Activated CD4-positive, alpha-beta memory T cell treated with anti-CD3 and anti-CD28 coated beads, Interleukin-2, amount 10 ng/mL, durations not matched to agents 7 days and 5 days (primary cell): ENCODE measurements at places on chromosomes 5 and 9.

GRCh38 chr9:113436728-113437515, 26.4 kb downstream of the C9orf43 start:
- H3K4me3 ChIP-seq = no peak overlapping the region
- DNase-seq = no peak
- no peak overlapping the region for H3K27ac ChIP-seq
- H3K27me3 ChIP-seq = peaks cover 12% of the 10 kb centered on the region

- H3K4me3 ChIP-seq = no peak overlapping the region
- no peak overlapping the region for H3K27ac ChIP-seq
- H3K4me1 ChIP-seq = no peaks in the 10 kb centered on the region
- no peak for DNase-seq
Measured at GRCh38 chr5:31479706-31480105, 52.2 kb downstream of the DROSHA start.

DNA sequence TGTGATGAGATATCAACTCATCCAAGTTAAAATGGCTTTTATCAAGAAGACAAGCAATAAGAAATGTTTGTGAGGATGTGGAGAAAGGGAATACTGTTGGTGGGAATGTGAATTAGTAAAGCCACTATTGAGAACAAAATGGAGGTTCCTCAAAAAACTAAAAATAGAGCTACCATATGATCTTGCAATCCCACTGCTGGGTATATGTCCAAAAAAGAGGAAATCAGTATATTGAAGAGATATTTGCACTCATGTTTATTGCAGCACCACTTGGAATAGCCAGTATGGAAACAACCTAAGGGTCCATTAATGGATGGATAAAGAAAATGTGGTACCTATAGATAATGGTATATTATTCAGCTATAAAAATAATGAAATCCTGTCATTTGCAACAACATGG, 25.1 kb downstream of the PPIP5K2 start:
- DNase-seq = no peak
- no peak overlapping the region for H3K27ac ChIP-seq

DNA sequence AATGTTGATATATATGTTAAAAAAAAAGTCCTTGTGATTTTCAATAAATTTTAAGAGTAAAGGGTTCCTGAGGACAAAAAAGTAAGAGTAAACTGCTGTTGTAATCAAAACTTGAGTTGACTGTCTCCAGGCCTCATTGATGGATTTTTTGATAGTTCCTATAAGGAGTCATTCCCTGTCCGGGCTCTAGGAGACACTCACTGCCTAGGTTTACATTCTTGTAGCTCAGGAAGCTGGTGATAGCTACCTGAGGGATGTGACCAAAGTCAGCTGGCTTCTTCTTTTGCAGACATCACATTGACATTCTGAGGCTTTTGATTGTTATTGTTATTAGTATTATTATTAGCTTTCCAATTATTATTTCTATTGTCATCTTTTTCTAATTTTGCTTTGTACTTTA, 116.5 kb upstream of the FBXL7 start:
- no peak overlapping the region for H3K4me3 ChIP-seq
- H3K27ac ChIP-seq = no peak overlapping the region
- H3K27me3 ChIP-seq = no peaks in the 10 kb centered on the region
- H3K4me1 ChIP-seq = no peaks in the 10 kb centered on the region
- H3K36me3 ChIP-seq = no peaks in the 10 kb centered on the region

- no peaks in the 10 kb centered on the region for H3K27me3 ChIP-seq
- DNase-seq = no peak
- no peaks in the 10 kb centered on the region for H3K4me1 ChIP-seq
- H3K27ac ChIP-seq = no peak overlapping the region
Measured at GRCh38 chr5:142176255-142176654, 67.7 kb downstream of the NDFIP1 start.

GRCh38 chr5:6176102-6176693, 202.1 kb downstream of the MED10 start:
- H3K27me3 ChIP-seq = peaks cover 3% of the 10 kb centered on the region
- no peak overlapping the region for H3K4me3 ChIP-seq
- no peak for DNase-seq

DNA sequence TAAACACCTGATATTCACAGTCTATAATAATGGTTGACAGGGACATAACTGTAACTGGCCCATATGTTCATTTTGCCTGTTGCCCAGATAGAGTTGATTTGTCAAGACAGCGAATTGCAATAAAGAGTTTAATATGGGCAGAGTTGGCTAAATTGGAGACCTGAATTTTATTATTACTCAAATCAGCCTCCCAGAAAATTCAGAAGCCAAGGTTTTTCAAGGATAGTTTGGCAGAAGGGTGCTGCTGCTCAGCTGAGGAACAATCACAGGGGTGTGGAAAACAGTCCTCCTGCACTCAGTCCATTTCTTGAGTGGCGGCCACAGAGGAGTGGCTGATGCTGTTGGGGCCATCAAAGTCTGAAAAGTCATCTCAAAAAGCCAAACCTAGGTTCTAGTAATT, 19.0 kb downstream of the ANXA2R start:
- peak overlapping the region; percentile 93 for H3K4me3 ChIP-seq
- no peak for DNase-seq
- H3K4me1 ChIP-seq = peaks cover 28% of the 10 kb centered on the region
- peak overlapping the region; percentile 99 for H3K27ac ChIP-seq

- H3K36me3 ChIP-seq = no peaks in the 10 kb centered on the region
- no peak for DNase-seq
- peaks cover 2% of the 10 kb centered on the region for H3K4me1 ChIP-seq
- no peaks in the 10 kb centered on the region for H3K27me3 ChIP-seq
Measured at GRCh38 chr5:127936439-127936972, 147.1 kb upstream of the SLC12A2 start.

DNA sequence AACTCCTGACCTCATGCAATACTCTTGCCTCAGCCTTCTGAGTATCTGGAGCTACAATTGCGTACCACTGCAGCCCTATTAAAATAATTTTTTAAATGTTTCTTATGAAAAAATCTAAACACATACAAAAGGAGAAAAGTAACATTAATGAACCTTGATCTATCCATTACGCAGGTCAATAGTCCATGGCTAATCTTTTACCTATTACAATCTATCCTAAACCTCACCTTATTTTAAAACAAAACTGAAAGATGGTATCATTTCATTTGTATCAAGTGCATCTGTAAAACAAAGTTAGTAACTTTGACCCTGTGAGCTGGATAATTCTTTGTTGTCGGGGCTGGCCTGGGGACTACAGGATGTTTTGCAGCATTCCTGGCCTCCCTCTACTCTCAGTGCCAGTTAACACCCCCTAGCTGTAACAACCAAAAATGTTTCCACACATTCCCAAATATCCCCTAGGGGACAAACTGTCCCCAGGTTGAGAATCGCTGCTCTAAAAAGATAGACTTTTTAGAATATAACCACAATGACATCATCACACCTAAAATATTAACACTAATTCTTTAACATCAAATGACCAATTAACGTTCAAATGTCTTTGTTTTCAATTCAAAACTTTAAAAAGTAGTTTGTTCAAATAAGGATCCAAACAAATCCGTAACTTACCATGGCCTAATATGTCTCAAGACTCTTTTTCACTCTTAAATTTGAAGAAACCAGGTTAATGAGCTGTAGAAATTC, 54.8 kb downstream of the RNF38 start:
- no peak overlapping the region for H3K4me3 ChIP-seq
- H3K27ac ChIP-seq = no peak overlapping the region
- H3K36me3 ChIP-seq = peaks cover 66% of the 10 kb centered on the region
- peaks cover 14% of the 10 kb centered on the region for H3K4me1 ChIP-seq

GRCh38 chr5:6182271-6182815, 196.0 kb downstream of the MED10 start:
- H3K27ac ChIP-seq = no peak overlapping the region
- H3K27me3 ChIP-seq = no peaks in the 10 kb centered on the region
- H3K4me3 ChIP-seq = no peak overlapping the region
- no peak for DNase-seq
- no peaks in the 10 kb centered on the region for H3K36me3 ChIP-seq
- no peaks in the 10 kb centered on the region for H3K4me1 ChIP-seq

DNA sequence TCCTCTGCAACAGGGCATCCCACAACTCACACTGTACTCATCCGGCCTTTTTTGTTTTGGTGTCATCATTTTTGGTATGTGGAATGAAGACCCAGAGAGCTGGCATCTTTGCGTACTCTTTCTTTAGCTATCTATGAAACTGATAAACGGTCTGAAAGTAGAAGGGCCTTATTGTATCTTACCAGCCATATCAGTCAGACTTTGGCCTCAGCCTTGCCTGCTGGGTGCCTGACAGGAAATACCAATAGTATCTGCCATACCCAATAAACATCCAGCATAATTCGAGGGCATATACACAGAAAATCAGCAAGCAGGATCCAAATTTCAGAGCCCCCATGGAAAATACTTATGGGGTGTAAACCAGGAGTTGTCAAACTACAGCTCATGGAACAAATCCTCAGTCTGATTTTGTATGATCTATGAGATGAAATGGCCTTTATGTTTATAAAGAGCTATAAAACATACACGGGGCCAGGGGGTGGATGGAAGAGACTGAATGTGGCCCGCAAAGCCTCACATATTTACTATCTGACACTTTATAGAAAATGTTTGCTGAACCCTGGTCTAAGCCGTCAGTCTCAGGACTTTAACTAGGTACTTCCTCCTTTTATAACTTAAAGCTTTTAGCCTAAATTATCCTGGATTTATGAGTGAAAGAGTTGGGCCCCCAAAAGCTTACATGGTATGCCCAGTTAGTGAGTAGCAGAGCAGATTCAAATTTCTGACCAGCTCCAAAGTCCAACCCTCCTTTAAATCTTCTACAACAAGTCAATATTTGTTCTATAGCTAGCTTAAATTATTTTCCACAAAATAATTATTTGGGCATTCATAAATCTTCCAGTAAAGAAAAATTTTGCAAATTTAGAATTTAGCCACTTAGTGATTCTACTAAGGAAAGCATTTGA, 308.0 kb upstream of the PUM3 start:
- H3K4me1 ChIP-seq = no peaks in the 10 kb centered on the region
- DNase-seq = no peak
- no peak overlapping the region for H3K27ac ChIP-seq
- no peaks in the 10 kb centered on the region for H3K36me3 ChIP-seq
- H3K4me3 ChIP-seq = no peak overlapping the region

- peaks cover 83% of the 10 kb centered on the region for H3K4me1 ChIP-seq
- no peak overlapping the region for H3K4me3 ChIP-seq
- H3K36me3 ChIP-seq = peaks cover 47% of the 10 kb centered on the region
- H3K27ac ChIP-seq = peak overlapping the region; percentile 60
- peak; percentile 58 for DNase-seq
Measured at GRCh38 chr5:53008751-53009150, 19.6 kb downstream of the ITGA2 start.

GRCh38 chr9:121537283-121537682, 37.6 kb upstream of the GGTA1 start:
- H3K4me1 ChIP-seq = no peaks in the 10 kb centered on the region
- H3K36me3 ChIP-seq = no peaks in the 10 kb centered on the region
- peaks cover 6% of the 10 kb centered on the region for H3K27me3 ChIP-seq
- no peak overlapping the region for H3K27ac ChIP-seq

- H3K36me3 ChIP-seq = peaks cover 26% of the 10 kb centered on the region
- no peak overlapping the region for H3K27ac ChIP-seq
- H3K4me3 ChIP-seq = no peak overlapping the region
- peaks cover 18% of the 10 kb centered on the region for H3K4me1 ChIP-seq
- DNase-seq = no peak
- H3K27me3 ChIP-seq = peaks cover 3% of the 10 kb centered on the region
Measured at GRCh38 chr9:35609820-35610163, 4.7 kb downstream of the TESK1 start.

DNA sequence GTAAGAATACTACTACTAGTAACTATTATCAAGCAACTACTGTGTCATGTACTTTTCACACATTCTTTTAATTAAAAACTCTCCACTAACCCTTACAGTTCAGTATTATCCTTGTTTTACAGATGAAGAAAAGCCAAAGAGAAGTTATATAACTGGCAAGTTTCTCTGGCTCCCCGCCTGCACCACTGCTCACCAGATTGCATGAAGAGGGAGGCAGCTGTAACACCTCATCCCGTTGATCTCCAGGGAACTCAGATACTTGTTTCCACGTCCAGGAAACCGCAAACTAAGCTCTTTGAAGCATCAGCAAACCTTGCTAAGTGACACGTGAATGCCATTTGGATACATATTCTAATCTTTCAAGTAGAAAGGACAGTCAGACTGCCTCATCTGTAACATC, 70.3 kb downstream of the RIGI start:
- H3K4me3 ChIP-seq = no peak overlapping the region
- H3K36me3 ChIP-seq = peaks cover 64% of the 10 kb centered on the region
- no peak overlapping the region for H3K27ac ChIP-seq
- no peaks in the 10 kb centered on the region for H3K4me1 ChIP-seq
- H3K27me3 ChIP-seq = no peaks in the 10 kb centered on the region
- no peak for DNase-seq

- peaks cover 5% of the 10 kb centered on the region for H3K27me3 ChIP-seq
- no peaks in the 10 kb centered on the region for H3K36me3 ChIP-seq
- H3K27ac ChIP-seq = no peak overlapping the region
- no peak overlapping the region for H3K4me3 ChIP-seq
- H3K4me1 ChIP-seq = peaks cover 10% of the 10 kb centered on the region
- DNase-seq = no peak
Measured at GRCh38 chr5:80503641-80504040, 15.7 kb downstream of the FAM151B start.

DNA sequence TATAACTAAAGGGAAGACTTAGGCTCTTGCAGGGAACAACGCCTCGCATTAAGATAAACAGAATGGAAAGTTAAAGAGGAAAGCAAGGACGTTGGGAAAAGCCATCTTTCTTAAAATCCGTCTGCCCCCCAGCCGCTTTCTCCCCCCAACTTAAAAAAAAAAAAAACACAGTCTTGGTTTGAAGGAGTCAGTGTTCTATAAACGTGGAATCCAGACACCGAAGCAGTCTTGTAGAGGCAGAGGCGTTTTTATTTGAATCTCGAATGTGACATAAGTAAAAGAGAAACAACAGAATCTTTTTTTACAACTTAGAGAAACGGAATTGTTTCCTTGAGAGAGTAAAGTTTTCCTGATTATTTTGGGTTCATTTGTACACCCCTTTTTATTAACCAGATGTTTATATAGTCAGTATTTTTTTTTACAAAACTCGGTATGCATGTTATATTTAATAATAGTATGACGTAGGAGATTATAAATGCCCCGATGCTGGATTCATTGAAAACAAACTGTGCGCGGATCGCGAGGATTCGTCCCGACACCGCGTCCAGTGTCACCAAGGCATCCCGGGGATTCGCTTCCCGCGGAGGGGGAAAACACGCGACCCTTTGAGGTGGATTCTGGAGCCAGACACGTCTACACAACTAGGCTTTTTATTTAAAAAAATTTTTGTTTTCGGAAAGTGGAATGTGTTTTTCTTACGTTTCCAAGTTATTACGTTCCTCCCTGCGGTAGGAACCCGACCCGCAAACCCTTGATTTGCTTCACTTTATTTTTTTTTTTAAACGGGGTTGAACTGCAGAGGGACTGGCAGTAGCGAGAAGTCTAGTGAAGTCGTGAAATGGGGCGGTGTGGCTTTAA, 6.7 kb downstream of the PTCH1 start:
- peaks cover 2% of the 10 kb centered on the region for H3K36me3 ChIP-seq
- peak overlapping the region; percentile 66 for H3K27ac ChIP-seq
- H3K27me3 ChIP-seq = peaks cover 56% of the 10 kb centered on the region

- no peaks in the 10 kb centered on the region for H3K36me3 ChIP-seq
- no peak overlapping the region for H3K27ac ChIP-seq
- no peak for DNase-seq
- H3K4me3 ChIP-seq = no peak overlapping the region
- peaks cover 25% of the 10 kb centered on the region for H3K27me3 ChIP-seq
Measured at GRCh38 chr9:111610149-111610548, 10.7 kb upstream of the PTGR1 start.
